ENCODE measurements at places on chromosomes 6 and 20.

- DNase-seq, result no peak
These were observed 100.8 kb upstream of the GPR6 start for GRCh38 chr6:109877028-109878004.

GRCh38 chr6:69796073-69796641 is 653 bp downstream of the LMBRD1 start:
- peak; percentile 43 for DNase-seq

- no peak for DNase-seq
These were observed 53.7 kb upstream of the SLCO4A1 start for GRCh38 chr20:62588458-62589149.

- no peak for DNase-seq
These were observed 809.5 kb upstream of the FLRT3 start for GRCh38 chr20:15146948-15147347.

DNA sequence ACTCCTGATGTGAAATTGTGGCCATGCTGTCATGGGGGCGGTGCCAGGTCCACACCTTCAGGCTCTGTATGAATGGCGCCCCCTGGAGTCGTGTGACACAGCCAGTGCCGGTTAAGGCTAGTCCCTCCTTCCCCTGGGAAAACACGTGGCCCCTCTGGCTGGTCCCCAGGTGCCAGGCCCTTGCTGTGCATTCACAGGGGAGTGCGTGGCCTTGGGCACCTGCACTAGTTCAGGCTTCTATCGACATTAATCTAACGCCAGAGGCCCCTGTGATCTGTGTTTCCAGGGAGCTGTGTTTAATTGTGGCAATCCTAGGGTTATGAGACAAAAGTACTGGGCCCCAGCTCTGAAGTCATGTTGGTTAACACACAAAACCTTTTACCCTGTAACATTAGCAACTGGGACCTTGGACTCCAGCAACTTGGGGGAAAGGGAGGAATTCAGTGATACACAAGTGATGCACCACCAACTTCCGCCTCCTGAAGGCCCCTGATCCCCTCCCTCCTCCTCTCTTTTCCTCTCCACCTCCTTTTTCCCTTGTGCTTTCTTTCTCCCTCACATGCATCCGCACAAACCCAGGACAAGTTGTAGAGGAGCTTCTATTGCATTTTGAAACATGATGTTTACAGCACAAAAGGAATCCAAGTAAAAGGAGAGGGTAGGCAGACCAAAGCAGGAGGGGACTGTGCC is 74.0 kb downstream of the SSR1 start:
- peak; percentile 75 for DNase-seq

DNA sequence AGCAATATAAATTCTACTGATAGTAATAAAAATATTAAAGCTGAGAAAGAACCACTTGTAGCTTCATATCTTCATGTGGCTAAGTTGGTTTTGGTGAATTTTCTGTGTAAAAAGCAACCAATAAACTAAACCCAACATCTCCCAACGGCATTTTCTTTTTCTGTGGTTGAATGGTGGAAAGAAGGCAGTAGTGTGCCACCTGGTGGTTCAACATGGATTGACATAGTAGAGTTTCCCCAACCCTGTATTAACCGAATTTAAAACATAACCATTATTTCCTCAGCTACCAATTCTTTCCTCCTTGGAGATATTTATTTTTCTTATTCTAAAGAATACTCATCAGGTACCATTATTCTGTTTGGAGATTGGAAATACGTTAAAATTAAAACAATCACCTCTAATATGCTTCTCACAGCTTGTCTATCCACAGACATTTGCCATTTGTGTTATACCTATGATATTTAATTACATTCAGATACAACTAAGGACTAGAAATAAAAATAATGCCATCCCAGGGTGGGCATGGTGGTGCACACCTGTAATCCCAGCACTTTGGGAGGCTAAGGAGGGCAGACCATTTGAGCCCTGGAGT is 117.1 kb upstream of the EEF1E1 start:
- peak; percentile 53 for DNase-seq

GRCh38 chr20:19338960-19339359 is 126.5 kb downstream of the SLC24A3 start:
- no peak for DNase-seq

DNA sequence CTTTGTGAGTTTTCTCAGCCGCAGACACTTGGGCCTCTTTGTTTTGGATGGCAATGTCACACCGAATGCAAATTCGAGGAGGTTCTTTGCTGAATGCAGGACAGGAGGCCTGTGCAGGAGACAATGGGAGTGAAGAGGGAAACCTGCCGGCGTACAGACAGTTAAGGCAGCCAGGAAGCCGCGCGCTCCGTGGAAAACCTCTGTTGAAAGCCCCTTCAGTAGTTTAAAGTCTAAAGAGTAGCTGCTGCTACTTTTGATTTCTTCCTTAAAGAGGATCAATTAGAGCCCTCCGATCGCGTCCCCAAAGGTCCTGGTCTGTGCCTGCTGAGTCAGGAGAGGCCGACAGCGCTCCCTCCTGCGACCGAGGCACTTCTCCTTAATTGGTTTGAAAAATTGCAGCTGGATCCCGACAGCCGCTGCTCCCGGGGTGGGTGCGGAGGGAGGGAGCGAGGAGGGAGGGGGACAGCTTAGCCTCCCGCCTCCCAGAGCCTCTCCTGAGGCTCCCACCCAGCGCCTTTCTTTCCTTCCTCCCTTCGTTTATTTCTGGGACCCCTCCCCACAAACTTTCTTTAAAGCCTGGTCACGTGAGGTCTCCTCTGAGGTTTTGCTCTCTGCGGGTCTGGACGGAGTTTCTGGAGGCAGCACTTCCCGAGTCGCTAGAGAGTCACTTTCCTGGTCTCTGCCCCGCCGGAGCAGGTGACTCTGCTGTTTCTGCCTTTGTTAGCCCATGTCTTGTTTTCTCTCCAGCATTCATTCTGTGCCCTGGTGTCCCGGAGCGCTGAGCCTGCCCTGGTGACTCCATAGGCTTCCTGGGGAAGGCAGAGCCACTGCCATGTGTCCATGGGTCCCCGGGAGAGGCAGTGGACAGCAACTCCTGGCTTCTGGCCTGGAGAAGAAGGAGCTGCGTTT is 22.3 kb upstream of the RPP40 start:
- DNase-seq, result peak; percentile 6

- DNase-seq, result no peak
These were observed 1.5 kb downstream of the ABCC10 start for GRCh38 chr6:43428874-43429273.

GRCh38 chr20:19706463-19706862 is 51.6 kb upstream of the RIN2 start:
- DNase-seq, result no peak

DNA sequence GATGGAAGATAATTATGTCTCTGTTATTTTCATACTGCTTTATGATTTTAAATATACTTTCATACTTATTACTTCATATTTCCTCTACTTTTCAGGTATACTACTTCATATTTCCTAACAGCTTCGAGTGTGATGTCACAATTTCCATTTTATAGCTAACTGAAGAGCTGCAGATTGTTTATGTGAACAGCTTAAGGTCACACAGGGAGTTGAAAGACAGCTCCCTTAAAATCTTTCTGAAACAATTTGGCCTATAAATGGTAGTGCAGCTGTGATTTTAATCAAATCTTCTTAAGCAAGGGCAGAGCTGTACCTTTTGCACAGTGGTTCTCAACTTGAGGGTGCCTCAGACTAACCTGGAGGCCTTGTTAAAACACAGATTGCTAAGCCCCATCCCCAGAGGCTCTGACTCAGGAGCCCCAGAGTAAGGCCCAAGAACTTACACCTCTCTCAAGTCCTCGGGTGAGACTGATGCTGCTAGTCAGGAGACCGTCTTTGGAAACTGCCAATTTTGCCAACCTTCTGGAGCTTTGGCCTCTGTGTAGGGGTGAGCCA is 347.0 kb upstream of the HSF2 start:
- DNase-seq, result no peak

GRCh38 chr20:7637184-7637583 is 303.1 kb downstream of the HAO1 start:
- peak; percentile 5 for DNase-seq

Measured in brain microvascular endothelial cell (primary cell).